Upper lobe of right lung (tissue), 1 donor: ENCODE measurements at places on chromosomes 4 and X.

- no peak for DNase-seq
These were observed 752.5 kb upstream of the PCDH10 start for GRCh38 chr4:132396636-132397035.

DNA sequence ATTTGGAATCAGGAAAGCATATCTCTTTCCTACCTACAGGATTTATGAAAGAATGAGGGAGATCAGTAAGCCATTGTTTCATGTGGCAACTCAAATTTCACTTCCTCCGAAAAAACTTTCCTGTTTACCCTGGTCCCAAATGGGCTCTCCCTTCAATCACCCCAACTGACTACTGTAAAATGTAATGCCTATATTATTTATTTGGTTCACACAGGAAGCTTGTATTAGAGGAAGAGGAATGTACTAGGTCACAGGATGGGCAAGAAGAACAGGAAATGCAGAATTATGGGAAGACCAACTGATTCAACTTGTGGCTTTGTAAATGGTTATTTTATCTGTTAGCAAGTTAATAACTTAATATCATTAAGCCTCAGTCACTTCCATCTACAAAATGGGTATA lies 23.1 kb downstream of the COL4A6 start:
- DNase-seq, result no peak

- DNase-seq, result no peak
These were observed 15.7 kb upstream of the ODAM start for GRCh38 chr4:70179811-70180210.

DNA sequence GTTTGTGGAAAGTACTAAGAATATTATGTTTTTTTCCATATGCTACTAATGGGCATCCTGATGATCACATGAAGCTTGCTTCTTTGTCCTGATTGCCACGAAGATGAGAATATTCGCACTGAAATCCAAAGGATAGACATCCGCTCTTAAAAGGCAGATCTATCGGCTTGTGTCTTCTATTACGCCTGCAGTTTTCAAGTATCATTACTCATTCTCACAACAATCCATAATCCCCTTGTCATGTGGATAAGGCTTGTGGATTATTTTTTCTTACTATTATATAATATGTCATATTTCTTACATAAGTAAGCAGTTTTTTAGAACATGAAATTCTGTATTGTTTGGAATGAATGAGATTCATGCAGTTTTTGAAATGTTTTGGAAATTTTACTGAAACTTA lies 62.8 kb downstream of the KCNIP4 start:
- no peak for DNase-seq

GRCh38 chr4:76341063-76341462 lies 34.5 kb downstream of the STBD1 start:
- no peak for DNase-seq

DNA sequence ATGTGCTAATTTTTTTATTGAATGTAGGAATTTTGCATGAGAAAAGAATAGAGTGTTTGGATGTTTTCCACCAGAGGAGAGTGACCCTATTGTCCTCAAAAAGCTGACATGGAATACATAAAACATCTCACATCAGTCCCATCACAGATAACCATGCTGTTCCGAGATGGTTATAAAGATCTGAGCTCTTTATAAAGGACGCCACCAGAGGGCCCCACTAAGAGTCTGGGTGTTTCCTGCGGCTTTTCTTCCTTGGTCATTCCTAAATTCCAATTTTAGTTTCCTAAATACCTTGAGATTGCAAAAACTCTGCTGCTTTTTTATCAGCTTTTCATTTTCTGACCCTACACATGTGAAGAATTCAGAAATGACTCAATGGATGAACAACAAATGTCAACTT lies 504.5 kb upstream of the FRG1 start:
- DNase-seq, result no peak

DNA sequence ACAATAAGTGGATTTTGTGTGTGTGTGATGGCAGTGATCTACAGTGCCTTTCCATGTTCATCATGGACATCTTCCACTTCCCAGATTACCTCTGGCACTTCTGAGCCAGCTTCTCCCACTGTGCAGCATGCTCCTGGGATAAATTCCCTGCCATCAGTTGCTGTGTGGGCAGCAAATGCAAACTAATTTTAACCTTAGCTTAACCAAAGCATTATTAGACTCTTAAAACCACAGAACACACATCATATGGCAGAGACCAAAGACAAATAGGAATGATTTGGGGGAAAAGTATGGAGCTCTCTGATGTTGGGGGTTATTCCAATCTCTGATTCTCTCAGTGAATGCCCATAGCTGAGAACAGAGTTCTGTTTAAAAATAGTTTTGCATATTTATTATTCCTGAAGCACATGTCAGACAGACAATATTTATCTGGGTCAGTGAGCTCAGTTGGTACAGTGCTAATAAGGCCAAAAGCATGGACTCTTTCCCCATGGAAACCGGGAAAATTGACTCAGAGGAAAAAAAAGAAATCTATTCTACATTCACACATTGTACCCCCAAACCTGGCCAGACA lies 567.4 kb downstream of the IQCM start:
- DNase-seq, result no peak
